ENCODE measurements at places on chromosomes 6 and 20. TPM values are rescaled to one million over a fixed set of nuclear protein-coding genes. Genes with fewer than 3 reads are reported as not detected.

DNA sequence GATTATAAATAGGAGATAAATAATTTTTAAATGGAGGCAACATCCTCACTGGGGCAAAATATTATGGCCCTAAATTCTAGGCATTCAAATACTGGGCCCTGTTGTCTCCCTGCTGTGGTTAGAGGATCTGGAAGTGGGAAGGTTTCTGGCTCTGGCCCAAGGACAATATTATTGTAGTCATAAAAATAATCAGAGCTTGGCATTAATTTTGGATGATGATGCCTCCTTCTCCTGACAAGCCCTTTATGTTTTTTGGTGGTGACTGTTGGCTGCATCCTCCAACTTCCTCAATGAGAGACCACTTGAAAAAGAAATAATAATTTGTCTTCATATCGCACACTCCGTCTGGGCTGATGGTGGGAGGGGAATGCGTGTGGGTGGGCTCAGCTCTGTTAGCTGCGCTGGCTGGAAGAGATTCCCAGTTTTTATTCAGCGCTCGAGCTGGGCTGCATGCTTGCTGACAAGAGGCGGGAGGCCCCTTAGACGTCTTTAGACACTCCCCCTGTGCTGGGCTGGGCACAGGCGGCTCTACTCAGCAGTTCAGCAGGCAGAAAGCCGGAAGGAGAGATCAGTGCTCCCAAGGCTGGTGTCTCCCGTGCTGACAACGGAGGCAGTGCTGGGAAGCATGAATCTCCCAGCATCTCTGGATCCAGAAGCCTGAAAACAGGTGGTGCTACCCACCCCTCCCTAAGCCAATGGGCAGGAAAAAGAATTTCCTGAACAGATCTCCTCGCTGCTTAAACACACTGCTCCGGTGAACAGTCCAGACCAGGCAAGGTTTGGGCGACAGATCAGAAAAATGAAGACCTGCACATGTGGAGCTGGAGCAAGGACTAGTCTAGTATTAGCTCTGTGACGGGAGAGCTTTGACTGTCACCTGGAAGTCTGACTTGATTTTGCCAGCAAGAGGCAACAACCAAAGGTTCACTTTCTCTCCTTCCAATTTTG is 97.7 kb downstream of the SYCP2 start:
- peaks cover 12% of the 10 kb centered on the region for H3K27me3 ChIP-seq
- H3K4me1 ChIP-seq = no peaks in the 10 kb centered on the region
- no peak for DNase-seq
- no peak overlapping the region for H3K27ac ChIP-seq
- H3K36me3 ChIP-seq = no peaks in the 10 kb centered on the region
- no peak overlapping the region for H3K4me3 ChIP-seq

GRCh38 chr6:152922706-152923105 is 60.1 kb downstream of the FBXO5 start:
- no peak overlapping the region for H3K4me3 ChIP-seq
- peaks cover 2% of the 10 kb centered on the region for H3K27me3 ChIP-seq
- H3K36me3 ChIP-seq = no peaks in the 10 kb centered on the region
- no peak overlapping the region for H3K27ac ChIP-seq
- no peak for DNase-seq
- no peaks in the 10 kb centered on the region for H3K4me1 ChIP-seq

DNA sequence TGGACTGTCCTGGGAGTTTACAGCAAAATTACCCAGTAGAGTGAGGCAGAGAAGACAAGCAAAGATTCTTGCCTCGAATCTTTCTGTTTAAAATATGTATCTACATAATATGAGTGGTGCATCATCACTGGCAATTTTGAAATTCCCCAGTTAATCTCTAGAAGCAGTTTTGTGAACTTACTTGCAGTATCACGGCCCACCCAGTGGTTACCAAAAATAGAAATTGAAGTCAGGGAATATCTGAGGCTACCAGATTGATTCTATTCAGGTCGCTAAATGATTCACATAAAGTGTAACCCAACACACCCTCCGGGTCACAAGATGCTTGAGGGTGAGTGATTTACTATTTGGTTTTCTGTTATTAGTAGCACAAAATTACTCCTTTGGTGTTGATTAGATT is 111.9 kb downstream of the PPP1R14C start:
- H3K27me3 ChIP-seq = peaks cover 8% of the 10 kb centered on the region
- peaks cover 4% of the 10 kb centered on the region for H3K36me3 ChIP-seq
- DNase-seq = no peak
- no peak overlapping the region for H3K4me3 ChIP-seq
- no peak overlapping the region for H3K27ac ChIP-seq
- peaks cover 42% of the 10 kb centered on the region for H3K4me1 ChIP-seq

DNA sequence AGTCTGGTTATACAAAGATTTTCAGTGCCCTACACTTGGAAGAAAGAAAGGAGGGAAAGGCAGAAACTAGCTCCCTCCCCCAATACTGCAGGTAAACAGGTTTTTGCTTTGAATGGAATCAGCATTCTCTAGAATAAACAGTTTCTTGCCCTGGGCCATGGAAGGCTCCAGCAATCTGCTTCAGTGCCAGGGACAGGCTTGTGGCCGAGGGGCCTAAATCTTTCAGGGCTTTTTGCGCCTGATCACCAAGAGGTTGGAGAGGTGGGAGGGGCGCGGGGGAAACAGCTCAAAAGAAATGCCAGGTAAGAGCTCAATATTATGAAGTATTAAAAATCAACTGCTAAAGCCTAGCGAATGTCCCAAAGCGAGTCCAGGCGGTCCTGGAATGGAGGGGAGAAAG is 23.8 kb downstream of the TFAP2B start:
- no peaks in the 10 kb centered on the region for H3K36me3 ChIP-seq
- no peak for DNase-seq
- H3K4me3 ChIP-seq = no peak overlapping the region
- no peaks in the 10 kb centered on the region for H3K4me1 ChIP-seq
- H3K27ac ChIP-seq = no peak overlapping the region

DNA sequence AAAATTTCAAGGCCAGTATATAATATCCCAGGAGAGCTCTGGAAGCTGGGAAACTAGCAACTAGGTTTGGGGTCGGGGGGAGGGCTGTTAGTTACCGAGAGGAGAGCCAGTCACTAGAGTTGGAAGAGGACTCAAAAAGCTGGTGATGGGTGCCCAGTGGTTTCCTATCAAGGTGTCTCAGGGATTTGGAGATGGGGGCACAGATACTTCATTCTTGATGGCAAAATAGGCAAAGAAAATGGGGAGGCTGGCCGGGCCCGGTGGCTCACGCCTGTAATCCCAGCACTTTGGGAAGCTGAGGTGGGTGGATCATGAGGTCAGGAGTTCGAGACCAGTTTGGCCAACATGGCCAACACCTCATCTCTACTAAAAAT is 805 bp downstream of the PHF1 start:
- DNase-seq = no peak
- H3K4me3 ChIP-seq = peak overlapping the region; percentile 66
- H3K27ac ChIP-seq = peak overlapping the region; percentile 70
- no peaks in the 10 kb centered on the region for H3K27me3 ChIP-seq
- H3K36me3 ChIP-seq = peaks cover 59% of the 10 kb centered on the region

DNA sequence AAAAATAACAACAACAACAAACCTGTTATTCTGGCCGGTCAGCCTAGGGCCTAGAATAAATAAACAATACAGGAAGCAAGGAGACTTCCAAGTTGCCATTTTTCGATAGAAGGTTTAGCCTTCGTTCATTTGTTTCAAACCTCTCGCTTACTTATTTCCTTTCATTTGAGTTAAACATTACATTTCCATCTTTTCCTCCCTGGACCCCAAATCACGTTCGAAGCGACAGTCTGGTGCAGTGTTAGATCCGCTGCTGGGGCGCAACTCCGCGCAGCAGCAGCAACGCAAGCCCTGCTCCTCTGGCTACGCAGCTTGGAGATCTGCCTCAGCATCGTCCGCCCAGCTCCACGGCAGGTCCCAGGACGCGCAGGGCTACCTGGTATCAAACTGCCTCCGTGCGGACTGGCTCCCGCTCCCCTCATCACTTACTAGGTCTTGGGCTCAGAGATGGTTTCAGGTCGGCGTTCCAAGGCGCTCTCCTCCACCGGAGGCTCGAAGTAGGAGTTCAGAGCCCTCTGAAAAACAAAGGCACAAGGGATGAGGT is 530 bp downstream of the TDP2 start:
- no peak for DNase-seq
- H3K27ac ChIP-seq = peak overlapping the region; percentile 92
- peaks cover 74% of the 10 kb centered on the region for H3K36me3 ChIP-seq
- H3K4me1 ChIP-seq = peaks cover 48% of the 10 kb centered on the region

- DNase-seq = peak; percentile 24
- H3K27me3 ChIP-seq = no peaks in the 10 kb centered on the region
- H3K27ac ChIP-seq = peak overlapping the region; percentile 93
Observed at GRCh38 chr6:26457264-26457805, 420 bp upstream of the BTN2A1 start.

DNA sequence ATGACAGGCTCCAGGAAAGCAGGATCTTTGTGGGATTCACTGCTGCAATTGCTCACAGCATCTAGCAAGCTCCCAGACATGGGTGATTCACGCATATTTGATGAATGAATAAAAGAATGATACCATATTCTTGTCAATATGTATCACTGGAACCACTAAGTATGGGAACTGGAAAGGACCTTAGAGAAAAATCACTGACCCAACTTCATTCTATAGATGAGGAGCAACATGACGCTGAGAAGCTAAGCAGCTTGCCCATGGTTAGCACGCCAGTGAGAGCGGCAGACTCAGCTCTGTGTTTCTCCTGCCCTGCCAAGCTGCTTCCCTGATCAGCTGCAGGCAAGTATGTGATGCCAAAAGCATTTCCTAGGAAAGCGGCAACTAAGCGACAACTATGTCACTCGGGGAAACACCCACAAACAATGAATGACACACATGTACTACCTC is 66.8 kb downstream of the PPP1R3G start:
- no peak overlapping the region for H3K4me3 ChIP-seq
- H3K27ac ChIP-seq = no peak overlapping the region
- no peaks in the 10 kb centered on the region for H3K36me3 ChIP-seq
- no peaks in the 10 kb centered on the region for H3K27me3 ChIP-seq

GRCh38 chr6:33595001-33595846 is 15.1 kb upstream of the BAK1 start:
- no peak overlapping the region for H3K27ac ChIP-seq
- H3K4me3 ChIP-seq = no peak overlapping the region
- peaks cover 45% of the 10 kb centered on the region for H3K4me1 ChIP-seq
- H3K27me3 ChIP-seq = peaks cover 2% of the 10 kb centered on the region

DNA sequence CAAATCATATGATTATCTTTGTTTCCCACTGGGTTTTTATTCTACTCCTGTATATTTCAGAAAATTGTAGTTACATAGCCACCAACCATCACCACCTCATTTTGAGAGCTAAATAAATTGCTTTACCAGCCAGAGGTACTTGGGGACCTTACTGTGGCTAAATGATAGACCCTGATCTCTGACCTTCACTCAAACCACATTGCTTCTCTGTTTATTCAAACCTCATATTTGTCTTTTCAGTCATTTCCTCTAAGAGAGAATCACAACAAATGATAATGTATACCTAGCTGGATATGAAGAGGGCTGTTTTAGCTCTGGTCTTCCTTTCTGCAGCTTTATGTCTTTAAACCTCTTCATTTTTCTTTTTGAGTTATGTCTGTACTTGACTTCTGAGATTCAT is 142.8 kb downstream of the ADGB start:
- H3K27me3 ChIP-seq = no peaks in the 10 kb centered on the region
- DNase-seq = no peak
- no peak overlapping the region for H3K27ac ChIP-seq
- no peaks in the 10 kb centered on the region for H3K4me1 ChIP-seq

GRCh38 chr6:31383149-31383548 is 20.2 kb upstream of the MICA start:
- H3K27ac ChIP-seq = no peak overlapping the region
- H3K27me3 ChIP-seq = peaks cover 35% of the 10 kb centered on the region
- H3K4me3 ChIP-seq = no peak overlapping the region
- DNase-seq = no peak
- H3K36me3 ChIP-seq = no peaks in the 10 kb centered on the region

- H3K36me3 ChIP-seq = no peaks in the 10 kb centered on the region
- DNase-seq = no peak
- peaks cover 4% of the 10 kb centered on the region for H3K27me3 ChIP-seq
Observed at GRCh38 chr6:135261872-135262725, 81.0 kb downstream of the MYB start.

FUCA2 gene
- 23.1 TPM for total RNA-seq

SRSF12 gene
- not detected for total RNA-seq

LY6G6D gene
- not detected for total RNA-seq

SLC52A3 gene
- not detected for total RNA-seq

TCF21 gene
- total RNA-seq = not detected

VSTM2L gene
- total RNA-seq = not detected

UTRN gene
- total RNA-seq = 140 TPM

SLC29A1 gene
- total RNA-seq = 24.8 TPM
